Activated CD8-positive, alpha-beta memory T cell treated with anti-CD3 and anti-CD28 coated beads for 1 hour (primary cell): ENCODE measurements at places on chromosomes 11 and 22.

- no peak for DNase-seq
These were observed 80.8 kb upstream of the SORL1-AS1 start for GRCh38 chr11:121533601-121534000.

- DNase-seq = no peak
These were observed 30.3 kb upstream of the PISD start for GRCh38 chr22:31692186-31692886.

- DNase-seq = no peak
These were observed 106.0 kb upstream of the OR9Q1 start for GRCh38 chr11:57917632-57918031.

- DNase-seq = no peak
These were observed 43.1 kb upstream of the MYH9 start for GRCh38 chr22:36430863-36431262.

GRCh38 chr22:38196791-38197419 lies 4.9 kb upstream of the MAFF start:
- no peak for DNase-seq

DNA sequence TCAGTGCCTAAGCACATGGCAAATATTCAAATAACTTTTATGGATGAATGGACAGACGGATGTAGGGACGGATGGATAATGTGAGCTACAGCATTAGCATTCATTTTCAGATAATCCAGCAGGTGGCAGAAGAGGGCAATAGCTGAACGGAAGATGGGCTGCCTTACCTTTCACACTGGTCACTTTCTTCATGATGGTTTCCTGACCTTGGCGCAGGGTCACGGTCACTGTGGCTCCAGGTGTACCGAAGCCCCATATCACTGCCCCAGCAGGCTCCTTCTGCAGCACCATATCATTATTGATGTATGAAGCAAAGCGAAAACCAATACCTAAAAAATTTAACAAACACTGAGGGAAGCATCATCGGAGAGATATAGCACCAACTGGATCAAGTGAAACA lies 4.3 kb downstream of the SIAE start:
- no peak for DNase-seq

DNA sequence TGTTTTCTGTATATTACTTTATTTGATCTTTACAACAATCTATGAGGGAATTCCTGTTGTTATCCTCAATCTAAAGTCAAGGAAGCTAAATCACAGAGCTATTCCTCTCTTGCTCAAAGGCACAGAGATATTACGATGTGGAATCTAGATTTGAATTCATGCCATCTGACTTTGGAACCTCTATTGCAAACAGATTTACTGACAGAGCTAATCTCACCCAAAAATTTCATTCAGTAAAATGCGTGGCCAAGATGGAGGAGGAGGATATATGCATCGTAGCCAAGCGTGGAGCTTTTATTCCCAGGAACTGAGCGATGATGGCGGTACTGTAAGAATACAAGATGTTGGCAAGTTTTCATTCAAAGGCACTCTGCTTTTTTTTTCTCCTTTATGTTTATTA lies 791.8 kb downstream of the CNTN5 start:
- DNase-seq = no peak

DNA sequence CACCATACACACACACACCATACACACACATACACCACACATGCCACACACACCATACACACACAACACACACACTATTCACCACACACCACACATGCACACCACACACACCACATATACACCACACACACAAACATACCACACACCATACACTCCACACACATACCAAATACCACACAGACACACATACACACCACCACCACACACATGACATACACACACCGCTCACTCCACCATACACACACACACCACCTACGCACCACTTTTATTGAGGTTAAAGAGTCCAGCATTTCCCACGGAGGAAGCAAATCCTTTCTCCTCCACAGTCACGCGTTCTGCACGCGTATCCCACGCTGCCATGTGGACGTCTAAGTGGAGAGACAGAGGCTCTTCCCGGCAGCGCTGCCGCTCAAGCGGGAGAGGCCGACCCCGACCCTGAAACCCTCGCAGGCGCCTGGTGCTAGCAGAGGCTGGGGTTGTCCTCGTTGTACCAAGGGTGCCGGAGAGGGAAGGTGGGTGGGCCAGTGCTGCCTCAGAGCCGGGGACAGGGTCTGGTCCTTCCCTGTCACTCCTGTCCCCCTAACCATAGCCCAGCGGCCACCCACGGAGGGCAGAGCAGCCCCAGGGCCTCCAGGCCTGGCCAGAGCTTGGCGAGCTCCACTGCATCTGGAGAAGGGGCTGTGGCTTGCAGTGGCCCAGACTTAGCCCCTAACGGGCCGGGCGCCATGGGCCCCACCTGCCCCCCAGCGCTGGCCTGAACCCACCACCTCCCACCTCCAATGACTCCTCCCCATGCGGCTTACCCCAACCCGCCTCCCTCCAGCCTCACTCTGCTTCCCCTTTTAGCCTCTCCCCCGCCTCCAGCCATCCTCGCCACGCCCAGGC lies 1495.0 kb downstream of the BRD1 start:
- DNase-seq = no peak

DNA sequence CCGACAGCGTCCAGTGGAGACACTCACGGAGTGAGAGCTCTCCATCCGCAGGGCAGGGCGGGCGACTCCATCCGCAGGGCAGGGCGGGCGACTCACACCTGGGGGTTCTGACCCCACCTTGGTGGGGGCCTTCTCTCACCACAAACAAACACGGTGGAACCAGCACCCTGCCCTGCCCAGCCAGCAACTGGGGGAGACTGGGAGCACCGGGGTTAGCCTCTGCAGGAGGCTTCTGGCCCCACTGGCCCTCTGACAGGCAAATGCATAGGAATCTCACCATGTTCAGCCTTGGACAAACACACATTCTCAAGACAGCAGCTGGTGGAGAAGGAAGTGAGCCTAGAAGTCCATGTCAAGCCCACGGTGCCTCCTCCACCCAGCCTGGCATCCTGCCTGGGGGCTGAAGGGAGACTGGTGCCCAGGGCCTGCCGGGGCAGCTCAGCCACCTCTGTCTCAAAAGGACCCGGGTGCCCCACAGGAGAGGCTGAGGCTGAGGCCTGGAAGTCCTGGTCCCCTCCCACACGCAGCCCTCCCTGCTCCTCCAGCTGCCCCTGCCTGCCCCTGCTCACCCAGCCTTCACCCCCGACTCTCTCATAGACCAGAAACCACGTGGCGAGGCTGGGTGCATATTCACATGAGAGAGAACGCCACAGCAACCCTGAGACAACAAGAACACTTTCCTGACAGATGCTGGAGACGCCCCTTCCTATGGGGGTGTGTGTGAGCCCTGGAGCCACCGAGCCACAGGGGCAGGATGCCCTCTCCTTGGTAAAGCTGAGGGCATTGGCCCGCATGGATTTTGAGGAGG lies 98.4 kb upstream of the B3GAT1 start:
- DNase-seq = no peak

- DNase-seq = no peak
These were observed 28.6 kb downstream of the GNAZ start for GRCh38 chr22:23098718-23099530.

- DNase-seq = no peak
These were observed 335.6 kb upstream of the MTNR1B start for GRCh38 chr11:92633820-92634219.

DNA sequence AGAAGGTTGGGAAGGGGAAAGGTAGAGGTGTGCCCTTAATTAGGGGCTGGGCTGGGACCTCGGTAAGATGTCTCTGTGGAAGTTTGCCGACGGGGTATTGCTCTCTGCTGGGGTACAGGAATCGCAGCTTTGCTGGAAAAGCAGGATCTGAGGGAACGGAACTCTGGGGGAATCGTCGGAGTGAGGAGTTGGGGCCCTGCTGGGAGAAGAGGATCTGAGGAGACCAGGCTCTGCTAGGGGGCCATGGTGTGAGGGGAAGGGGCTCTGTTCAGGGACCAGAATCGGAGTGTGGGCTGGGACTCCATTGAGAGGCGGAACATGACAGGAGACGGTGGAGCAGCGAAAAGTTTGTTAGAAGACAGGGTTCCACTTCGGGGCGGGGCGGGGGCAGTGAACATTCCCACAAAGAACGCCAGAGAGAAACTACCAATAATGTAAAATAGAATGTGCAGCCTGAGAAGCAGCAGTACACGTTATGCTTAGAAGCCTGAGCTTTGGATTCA lies 456 bp downstream of the AAMDC start:
- no peak for DNase-seq

- DNase-seq = no peak
These were observed 3.1 kb downstream of the MAML2 start for GRCh38 chr11:96339706-96340554.

- no peak for DNase-seq
These were observed 42.5 kb downstream of the GAB4 start for GRCh38 chr22:16965560-16965959.

DNA sequence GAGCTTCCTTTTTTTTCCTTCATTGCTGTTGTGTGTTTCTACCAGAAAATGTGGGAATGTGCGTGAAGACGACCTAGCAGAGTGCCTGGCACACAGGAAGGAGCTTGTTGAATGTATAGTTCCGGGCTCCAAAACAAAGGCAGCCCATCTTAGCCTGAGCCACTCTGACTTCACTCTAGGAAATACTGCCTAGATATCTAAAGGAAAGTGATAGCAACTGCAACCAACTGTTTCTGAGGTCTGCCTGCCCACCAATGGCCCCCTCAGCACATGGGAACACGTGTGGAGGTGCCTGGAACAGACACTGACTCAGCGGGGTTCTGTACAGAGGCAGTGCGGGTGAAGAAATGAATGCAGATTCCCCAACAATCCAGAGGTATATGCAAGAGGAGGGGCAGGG lies 14.7 kb upstream of the XBP1 start:
- DNase-seq = no peak

DNA sequence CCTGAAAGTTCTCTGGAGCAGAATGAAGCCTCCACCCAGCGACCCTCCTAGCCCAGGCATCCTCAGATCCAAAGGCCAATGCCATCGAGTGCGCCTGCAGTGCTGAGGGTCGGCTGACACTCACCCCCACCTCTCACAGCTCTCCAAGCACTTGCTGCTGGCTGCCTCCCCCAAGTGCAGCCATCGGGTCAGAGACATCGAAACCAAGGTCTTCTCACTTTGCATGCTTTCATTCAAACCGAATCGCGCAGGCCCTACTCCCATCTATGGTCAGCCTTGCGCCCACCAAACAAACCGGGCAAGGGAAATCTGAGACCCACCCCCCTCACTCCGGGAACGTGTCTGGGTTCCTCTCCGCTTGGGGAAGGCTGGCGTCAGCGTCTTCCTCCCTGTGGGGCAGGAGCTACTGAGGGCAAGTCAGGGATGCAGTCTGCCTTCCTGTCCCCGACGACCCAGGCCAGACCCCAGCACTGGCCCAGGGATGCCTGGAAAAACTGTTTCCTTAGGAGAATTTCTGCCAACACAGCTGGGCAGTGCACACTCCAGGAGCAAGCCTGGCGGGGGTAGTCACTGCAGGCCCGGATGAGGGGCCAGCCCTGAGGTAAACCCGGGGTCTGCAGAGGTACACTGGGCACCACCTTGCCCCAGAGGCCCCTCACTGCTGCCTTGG lies 7.0 kb downstream of the WNT7B start:
- DNase-seq = no peak

DNA sequence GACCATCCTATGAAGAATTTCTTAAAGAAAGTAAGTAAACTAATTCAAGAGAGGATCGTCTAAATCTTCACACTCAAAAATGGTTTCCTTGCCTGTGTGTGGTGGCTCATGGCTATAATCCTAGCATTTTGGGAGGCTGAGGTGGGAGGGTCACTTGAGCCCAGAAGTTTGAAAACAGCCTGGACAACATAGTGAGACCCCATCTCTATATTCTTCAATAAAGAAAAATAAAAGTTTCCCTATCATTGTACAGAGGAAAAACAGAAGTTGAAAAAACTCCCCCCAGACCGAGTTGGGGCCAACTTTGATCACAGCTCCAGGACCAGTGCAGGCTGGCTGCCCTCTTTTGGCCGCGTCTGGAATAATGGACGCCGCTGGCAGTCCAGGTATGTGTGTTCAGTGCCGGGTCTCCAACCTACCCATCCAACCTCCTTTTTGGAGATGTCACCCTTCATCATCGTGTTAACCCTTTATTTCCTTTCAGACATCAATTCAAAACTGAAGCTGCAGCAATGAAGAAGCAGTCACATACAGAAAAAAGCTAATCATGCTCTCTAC lies 3.0 kb downstream of the RPS25 start:
- DNase-seq = no peak

- no peak for DNase-seq
These were observed 5.5 kb downstream of the C11orf91 start for GRCh38 chr11:33695051-33695566.

DNA sequence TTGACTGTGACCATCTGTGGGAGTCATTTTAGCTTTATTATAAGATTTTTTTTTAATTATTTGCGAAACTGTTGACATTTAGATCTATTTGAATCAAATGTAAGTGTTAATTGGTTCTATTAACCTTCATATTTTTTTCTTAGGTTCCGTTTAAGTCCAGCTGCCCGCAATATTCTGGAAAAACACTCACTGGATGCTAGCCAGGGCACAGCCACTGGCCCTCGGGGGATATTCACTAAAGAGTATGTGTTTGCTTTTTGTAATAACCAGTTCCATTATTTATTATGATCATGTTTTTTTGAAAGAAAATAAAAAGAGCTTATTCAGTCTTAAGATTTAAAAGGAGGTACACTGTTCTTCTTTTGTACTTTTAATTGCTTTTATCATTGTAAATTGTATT lies 43.9 kb downstream of the PDHX start:
- DNase-seq = no peak

DNA sequence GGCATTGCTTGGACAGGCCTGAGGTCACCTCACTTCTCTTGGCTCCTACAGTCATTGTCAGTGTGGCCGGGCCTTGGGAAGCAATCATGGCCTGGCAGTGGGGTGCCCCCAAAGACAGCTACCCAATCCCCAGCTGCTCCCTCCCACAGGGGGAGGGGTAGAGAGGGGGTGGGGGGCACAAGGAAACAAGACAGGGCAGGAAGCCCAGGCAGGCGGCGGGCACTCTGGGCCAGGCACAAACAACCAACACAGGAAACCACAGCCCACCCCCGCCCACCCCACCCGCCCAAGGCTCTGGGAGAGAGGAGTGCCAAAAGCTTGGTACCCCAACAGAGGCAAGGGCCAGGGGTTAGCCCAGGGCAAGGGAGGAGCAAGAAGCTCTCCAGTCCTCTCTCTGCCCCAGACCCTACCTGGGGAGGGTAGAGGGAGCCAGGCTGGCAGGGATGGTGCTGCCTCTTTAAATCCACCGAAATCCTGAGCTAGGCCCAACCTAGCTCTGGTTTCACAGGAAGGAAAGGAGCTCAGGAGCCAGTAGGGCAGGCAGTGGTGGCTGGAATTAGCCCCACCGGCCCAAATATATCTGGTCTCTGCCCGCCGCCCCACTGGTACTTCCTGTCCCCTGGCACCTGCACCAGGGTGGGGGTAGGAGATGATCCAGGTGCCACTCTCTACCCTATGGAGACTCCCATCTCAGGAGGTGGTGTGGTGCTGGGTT lies 12.2 kb downstream of the BCL9L start:
- DNase-seq = no peak
